ENCODE measurements at places on chromosomes 16 and 17.

DNA sequence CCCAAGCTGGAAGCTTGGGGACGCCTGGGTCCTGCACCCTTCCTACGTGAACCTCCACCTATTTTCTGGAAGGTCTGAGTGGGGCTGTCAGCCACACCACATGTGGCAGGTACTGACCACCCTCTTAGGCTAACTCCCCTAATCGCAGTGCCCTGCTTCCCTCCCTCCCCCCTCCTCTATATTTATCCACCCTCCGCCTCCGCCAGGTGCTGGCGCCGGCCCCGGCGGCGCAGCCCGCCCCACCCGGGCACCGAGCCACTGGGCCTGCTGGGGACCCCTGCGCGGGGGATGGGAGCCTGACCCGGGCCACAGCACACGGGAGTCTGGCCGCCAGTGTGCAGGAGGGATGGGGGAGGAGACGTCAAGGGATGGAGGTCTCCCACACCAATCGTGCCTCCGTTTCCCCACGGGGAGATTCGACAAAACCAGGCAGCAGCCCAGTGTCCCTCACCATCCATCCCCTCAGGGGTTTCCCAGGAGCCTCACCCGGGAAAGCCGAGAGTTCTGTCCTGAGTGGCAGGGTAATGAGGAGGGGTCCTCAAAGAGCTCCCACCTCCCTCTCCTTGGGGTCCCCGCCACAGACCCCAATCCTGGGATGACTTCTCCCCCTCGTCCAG, 1.3 kb downstream of the PLEKHH3 start:
- DNase-seq, result no peak

DNA sequence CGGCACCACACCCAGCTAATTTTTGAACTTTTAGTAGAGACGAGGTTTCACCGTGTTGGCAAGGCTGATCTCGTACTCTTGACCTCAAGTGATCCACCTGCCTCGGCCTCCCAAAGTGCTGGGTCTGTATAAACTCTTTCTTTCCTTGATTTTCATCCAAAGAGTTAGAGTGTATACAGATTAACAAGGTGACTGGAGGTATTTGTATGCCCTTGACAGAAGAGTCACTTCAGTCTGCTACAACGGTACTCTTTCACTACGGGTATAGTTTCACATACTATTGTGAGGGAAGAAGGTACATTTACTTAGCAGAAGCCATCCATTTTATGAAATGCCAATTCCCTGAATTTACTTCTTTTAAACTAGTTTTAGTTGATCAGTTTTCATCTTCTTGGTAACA, 32.5 kb downstream of the PPM1E start:
- DNase-seq, result no peak

DNA sequence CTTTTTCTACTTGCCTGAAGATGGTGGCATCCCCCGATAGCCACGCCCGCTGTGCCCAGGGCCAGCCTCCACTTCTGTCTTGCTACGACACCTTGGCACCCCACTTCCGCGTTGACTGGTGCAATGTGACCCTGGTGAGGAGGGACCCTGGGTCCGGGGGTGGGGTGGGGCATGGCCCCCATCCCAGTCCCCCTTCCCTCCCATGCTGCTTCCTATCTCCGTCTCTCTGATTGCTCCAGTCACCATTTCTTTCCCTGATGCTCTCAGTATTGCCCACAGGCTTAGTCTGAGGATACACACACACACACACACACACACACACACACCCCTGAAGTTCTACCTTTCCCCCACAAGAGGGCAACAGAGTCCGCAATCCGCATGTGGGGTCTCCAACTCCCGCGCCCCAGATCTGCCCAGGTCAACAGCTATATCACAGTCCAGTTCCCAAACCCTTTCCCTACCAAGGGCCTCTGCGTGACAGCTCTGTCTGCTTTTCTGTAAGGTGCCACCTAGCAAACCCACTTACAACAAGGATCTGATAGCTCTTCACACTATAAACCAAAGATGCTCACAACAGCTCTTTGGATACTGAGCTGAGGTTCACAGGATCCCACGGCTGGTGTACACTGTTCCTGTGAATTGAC, 3.4 kb downstream of the SGCA start:
- DNase-seq, result peak; percentile 68

- peak; percentile 52 for DNase-seq
These were observed 13.4 kb upstream of the TMEM170A start for GRCh38 chr16:75477680-75478473.

DNA sequence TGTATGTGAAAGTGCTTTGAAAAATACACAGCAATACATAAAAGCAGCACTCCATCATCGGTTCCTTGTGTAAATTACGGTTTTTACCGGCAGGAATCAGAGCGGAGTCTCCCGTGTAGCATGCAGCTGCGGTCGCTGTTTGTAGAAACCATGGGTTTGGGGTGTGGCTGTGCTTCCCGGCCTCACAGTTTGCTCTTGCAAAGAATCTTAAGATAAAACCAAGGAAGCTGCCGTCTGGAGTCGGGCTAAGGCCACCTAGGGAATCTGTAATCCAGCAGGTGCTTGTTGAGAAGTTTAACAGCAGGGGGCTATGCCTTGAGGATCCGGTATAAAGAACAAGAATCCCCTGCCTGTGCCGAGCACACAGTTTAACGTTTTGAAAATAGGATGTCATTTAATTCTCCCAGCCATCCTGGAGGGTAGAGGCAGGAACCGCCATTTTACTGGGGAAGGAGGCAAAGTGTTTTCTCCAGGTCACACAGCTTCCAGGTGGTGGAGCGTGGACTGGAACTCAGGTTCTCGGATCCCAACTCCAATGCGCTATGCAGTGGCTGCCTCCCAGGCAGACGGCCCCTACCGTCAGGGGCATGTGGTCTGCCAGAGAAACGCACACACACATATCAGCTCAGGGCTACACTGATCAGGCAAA, 6.0 kb upstream of the TLCD3A start:
- DNase-seq, result no peak

DNA sequence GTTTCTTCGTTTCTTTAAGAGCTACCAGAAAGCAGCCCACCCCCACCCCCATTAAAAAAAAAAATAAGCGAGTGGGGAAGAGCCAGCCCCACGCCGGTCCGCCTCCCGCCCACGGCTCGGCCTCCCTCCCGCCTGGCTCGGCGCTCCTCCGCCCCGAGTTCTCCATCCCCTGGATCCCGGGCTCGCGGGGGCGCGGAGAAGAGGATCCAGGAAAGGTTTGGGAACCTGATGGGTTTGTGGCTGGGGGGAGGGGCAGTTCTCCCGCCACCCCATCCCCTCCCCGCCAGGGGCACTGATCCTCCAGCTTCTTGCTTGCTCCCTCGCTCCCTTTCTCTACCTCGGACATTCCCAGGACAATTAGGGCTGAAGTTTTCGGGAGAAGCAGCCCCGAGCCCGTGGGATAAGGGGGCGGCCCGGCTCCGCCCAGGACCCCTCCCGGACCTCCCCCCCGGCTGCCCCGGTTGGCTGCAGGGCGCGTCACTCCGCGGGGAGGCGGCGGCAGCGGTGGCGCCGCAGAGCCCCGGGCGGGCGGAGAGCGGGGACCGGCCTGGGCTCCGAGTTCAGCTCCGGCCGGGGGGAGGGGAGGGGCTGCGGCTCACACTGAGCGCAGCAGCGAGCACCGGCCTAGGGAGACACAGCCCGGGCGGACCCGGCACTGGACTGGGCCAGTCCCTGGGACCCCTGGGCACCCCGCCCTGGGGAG, 1.0 kb upstream of the SALL1 start:
- no peak for DNase-seq

DNA sequence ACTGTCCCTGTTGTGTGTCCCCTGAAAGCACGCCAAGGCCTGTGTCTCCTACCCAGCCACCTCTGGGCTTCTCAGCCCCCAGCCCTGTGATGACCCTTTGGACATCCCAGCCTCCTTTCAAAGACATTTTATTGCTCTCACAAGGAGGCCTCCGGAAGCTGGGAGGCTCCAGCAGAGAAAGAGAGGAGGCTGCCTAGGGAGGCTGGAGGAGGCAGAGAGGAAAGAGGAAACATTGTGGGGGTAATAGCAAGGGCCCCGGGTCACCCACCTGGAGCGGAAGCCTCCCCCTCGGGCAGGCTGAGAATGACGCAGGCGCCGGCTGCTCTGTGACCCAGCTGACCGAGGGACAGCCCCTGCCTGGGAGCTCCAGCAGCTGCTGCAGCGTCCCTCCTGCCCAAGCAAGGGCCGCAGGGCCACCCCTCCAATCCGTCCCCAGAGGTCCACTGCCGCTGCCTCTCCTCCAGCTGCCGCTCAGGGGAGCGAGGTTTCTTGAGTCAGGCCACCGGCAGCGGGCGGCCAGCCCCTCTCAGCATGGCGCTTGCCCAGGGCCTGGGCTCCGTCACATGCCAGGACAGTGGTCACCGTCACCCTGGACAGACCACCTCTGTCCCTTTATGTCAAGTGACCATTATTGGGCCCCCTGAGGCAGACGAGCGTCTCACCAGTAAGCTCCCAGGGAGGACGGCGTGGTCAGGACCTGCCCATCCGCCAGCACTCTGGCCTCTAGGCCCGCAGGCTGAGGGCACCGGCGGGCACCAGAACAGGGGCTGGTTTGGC, 29.3 kb downstream of the ACTG1 start:
- no peak for DNase-seq

GRCh38 chr17:70604854-70605253, 435.5 kb downstream of the KCNJ2 start:
- no peak for DNase-seq

GRCh38 chr16:11494029-11494428, 92.7 kb downstream of the LITAF start:
- no peak for DNase-seq

DNA sequence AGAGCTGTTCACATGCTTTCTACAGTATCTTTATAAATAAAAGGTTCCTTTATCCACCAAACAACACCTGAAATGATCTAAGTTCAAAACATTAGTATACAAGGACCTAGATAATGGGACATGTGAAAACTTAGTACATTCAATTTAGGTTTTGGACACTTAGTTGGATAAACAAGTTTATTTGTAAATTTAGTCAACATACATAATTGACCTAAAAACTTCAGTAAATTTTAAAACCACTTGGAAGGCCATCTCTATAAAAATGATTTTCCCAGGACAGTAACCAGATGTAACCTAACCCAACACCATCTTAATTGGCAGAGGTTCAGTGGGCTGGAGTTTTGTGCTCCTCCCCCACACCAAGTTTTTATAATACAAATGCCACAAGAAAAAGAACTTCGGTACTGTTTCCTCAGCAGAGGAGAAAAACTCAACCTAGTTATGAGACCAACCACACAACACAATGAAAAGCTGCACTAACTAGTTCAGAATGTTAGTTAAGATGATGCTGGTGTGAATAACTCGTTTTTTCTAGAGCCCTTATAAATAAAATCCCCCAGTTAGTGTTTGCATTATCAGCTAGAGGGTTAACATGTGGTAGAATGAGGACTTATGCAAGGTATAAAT, 7.2 kb upstream of the UNK start:
- no peak for DNase-seq

- peak; percentile 43 for DNase-seq
These were observed 65.0 kb downstream of the PARN start for GRCh38 chr16:14564861-14565687.

GRCh38 chr17:59530531-59530930, 34.9 kb upstream of the DHX40 start:
- no peak for DNase-seq
